IMR-90 (cell line): ENCODE measurements at places on chromosomes 6 and 20. TPM values are rescaled to one million over a fixed set of nuclear protein-coding genes. Genes with fewer than 3 reads are reported as not detected.

The ESF1 gene
- polyA plus RNA-seq, result 2.1 and 2.6 TPM in 2 replicates

GRCh38 chr20:62351469-62352401 lies 15.4 kb downstream of the LAMA5 start:
- DNase-seq, result no peak

The TCF21 gene
- 10.0 and 12.4 TPM in 2 replicates for polyA plus RNA-seq

The MAPK13 gene
- 2.8 and 2.9 TPM in 2 replicates for polyA plus RNA-seq

The STX11 gene
- polyA plus RNA-seq, result 0.68 and 0.83 TPM in 2 replicates

- DNase-seq, result no peak
Measured at GRCh38 chr6:3144571-3144970, 12.8 kb downstream of the TUBB2A start.

DNA sequence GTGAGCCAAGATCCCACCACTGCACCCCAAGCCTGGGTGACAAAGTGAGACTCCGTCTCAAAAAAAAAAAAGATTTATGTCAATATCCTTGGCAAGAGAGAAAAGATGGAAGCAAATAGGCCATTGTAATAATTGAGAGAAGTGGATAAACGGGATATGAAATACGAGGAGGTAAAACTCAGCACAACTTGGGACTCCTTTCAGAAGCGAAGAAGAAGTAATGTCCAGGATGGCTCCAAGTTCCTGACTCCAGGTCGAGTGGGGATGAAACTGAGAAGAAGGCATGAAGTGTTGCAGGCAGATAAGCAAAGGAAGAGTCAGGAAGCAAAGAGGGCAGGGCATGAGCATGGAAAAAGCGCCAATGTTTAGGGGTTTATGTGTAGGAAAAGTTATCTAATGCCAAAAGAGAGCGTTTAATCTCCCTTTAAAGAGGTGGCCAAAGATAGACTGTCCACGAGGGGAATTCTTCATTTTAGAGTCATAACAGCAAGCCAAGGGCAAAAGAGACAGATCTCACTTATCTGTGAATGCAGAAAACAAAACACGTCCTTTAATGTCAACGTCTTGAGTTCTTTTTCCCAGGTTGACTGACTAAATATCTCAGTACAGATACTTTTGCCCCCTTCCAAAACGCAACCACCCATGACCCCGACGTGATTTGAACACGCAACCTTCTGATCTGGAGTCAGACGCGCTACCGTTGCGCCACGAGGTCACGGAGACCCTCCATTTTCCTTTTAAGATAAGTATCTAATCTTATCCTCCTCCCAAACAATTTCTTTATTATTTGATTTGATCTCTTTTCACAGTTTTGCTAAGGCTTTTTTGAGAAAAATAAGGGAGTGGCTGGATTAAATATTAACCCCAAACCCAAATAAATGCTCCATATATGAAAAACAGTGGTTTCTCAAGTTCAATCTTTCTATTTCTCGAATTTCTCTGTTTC lies 46.3 kb upstream of the BTN3A2 start:
- no peak for DNase-seq

- peak; percentile 100 for DNase-seq
Measured at GRCh38 chr6:125913864-125914351, 42.7 kb upstream of the HINT3 start.

GRCh38 chr6:150667977-150668716 lies 68.5 kb downstream of the PLEKHG1 start:
- DNase-seq, result peak; percentile 58

GRCh38 chr6:20211941-20212391 lies 303 bp downstream of the MBOAT1 start:
- no peak for DNase-seq

DNA sequence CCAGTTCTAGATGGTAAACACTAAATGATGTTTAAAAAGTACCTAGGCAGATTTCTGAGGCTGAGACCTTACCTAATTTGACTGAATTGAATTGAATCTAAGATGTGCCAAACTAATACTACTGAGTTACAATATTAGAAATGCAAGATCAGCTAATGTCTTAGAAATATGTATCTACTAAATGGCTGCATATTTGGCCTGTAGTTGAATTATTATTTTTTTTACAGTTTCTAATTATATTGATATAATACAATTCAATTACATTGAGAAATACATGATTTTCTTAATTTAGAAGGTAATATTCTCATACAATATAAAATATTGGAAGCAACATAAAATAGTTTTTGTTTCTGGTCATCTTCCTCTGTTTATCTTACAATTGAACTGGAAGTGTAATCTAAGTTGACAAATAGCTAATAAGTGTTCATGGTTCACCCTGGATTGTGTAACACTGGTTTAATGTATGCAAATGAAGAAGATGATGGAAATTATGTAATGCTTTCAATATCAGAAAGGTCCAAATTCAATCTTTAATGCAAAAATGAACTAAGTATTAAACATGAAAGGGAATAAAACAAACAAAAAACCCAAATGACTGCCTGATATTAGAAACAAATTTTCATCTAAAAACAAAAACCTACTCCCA lies 2.9 kb downstream of the MAP3K7 start:
- DNase-seq, result no peak

DNA sequence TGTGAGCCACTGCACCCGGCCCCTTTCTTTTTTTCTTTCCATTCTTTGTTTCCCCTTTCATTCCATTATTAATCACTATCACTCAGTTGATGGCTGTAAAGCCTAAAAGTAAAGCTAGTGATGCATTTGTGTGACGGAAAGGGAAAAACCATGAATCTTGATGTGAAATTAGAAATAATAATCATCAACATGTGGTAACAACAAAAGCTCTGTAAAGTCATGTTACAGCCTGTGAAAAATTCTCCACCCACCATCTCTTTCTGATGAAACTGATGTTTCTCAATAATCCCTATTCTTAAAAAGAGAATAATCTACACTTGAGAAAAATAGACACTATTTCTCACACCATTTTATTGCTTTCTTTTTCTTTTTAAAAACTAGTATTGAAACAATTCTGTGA lies 80.0 kb downstream of the CRYBG1 start:
- no peak for DNase-seq
